Mesothelial cell of epicardium (in vitro differentiated cells): ENCODE measurements at places on chromosomes 12 and 14.

DNA sequence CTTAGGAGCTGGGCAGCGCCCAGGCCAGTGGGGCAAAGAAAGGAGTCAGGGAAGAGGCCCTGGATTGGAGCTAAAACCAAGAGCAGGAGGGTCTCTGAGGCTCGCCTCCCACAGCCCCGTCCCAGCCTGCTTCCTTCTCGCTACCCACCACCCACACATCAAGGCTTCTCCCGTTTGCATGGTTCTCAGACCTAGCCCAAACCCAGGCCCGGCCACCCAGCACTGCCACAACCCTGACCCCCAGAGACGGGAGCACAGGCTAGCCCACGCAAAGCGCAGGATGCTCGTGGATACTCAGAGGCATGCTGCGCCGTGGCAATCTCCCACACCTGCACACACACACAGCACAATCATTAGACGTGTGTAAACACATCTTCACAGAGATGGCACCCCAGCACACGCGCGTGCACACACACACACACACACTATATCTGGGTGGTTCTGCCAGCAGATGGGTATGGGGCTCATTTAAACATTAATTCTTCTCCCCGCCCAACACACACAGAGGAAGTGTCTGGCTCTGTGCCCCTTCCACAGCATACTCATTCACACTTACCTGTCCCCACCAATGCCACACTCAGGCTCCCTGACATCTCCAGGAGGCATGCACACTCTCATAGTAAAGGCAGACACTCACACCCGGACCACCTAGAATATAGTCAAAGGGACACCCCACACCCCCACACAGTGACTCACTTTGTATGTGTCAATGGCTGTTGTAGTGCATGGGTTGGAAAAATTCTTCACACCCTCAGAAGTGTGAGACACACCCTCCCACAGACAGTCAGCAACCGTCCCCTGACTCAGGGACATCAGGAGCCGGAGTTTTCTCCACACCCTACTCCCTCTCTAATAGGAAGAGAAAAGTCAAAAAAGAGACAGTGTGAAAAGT lies 1.1 kb downstream of the CARMIL3 start:
- DNase-seq: peak; percentile 19

DNA sequence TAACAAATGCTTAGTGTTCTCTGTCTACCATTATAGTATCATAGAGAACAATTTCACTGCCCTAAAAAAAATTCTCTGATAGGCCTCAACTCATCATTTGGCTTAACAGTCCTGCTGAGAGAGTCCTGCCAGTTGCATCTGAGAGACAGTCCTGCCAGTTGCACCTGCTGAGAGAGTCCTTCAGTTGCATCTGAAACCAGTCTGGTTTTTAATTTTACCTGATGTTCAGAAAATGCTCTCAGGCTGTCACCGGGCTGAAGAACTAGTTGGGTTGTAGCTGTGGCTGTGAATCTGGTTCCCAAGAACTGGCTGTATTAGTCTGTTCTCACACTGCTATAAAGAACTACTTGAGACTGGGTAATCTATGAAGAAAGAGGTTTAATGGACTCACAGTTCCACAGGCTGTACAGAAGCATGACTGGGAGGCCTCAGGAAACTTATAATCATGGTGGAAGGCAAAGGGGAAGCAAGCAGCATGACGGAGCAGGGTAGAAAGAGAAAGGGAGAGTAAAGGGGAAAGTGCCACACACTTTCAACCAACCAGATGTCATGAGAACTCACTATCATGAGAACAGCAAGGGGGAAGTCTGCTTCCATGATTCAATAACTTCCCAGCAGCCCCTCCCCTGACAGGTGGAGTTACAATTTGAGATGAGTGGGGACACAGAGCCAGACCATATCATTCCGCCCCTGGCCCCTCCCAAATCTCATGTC lies 51.6 kb downstream of the PRKCH start:
- DNase-seq: no peak

DNA sequence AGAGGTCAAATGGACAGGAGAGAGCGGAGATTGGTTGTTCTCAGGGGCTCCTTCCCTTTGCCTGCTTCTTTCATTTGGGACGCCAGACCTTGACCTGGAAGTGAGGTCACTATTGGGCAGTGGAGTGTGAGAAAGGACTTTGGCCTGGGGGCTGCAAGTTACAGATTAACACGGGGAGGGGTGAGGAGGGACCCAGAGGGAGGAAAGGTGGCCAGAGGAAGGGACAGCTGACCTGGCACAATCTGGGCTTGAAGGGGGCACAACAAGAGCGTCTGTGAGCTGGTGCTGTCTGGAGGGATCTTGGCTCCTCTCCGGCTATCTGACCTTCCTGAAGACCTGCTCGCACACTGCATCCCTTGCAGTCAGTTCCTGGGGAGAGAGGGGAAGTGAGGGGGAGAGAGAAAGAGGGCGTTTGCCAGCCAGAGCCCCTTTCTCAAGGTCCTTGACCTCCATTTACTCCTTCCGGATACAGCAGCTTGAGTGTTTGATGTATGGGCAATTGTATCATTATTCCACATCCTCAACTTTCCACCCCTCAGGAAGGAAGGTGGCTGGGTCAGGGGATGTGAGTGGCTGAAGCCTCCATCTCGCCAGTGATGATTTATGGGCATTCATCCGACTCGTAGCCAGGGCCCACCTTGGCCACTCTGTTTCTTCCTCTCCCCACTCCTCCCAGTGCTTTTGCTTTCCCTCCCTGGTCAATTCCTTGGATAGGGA lies 4.7 kb downstream of the RBP5 start:
- DNase-seq: no peak

GRCh38 chr12:12167847-12168246 lies 97.1 kb downstream of the BCL2L14 start:
- no peak for DNase-seq

GRCh38 chr14:20413744-20414082 lies 412 bp upstream of the TEP1 start:
- no peak for DNase-seq

DNA sequence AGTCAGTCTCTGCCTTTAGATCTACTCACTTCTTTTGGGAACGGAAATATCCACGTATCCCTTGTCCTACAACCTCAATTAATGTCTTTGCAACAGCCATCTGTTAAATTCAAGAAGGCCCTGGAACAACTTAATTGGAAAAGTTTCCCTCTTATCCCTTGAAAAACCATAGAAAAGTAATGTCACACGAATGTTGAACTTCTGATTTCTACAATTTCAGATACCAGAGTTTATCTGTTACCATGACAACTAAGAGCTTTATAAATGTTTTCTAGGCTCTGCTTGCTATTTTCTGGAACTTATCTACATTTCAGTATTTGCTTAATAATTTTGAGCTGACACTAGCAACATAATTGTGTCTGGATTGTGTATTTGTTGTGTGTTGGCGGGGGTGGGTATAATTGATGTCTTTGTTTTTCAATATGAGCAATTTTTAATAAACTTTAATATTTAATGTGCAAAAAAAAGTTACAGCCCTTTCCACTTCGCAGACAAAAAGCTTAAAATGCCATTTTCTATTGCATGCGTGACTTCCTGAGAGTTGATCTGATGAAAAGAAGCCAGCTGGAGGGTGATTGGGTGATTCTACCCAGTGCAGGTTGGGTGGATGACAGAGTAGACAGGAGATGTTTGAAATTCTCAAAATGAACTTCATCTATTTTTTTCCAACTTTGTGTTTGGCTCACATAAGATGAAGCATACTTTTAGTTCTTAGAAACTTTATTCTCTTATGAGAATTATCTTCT lies 11.8 kb upstream of the EDDM3A start:
- no peak for DNase-seq

- no peak for DNase-seq
Observed at GRCh38 chr12:1793426-1794210, 26.7 kb upstream of the LRTM2 start.

GRCh38 chr12:131323879-131324278 lies 370.2 kb downstream of the ADGRD1 start:
- DNase-seq: no peak

DNA sequence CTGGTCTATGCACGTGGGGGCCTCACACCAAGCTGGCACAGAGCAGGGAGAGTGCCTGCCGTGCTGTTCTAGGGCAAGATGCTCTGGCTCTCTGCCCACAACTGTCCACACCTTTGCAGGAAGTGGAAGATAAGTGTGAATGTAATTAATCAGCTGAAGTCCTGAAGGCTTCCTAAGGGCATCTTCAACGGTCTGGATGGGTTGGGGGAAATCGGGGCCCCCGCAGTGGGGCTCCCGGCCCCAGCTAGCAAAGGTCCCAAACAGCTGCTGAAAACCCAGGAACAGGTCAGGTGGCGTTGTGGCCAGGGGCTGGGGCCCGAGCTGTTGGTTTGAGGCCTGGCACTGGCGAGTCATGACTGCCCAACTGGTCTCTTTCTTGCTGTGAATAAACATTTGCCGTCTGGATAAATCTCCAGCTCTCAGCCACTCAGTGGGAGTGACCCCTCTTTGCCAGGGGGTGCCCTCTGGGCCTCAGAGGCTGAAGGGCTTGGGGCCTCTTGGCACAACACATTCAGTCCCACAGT lies 6.7 kb upstream of the SLC25A29 start:
- DNase-seq: no peak

- no peak for DNase-seq
Observed at GRCh38 chr12:89968151-89968700, 259.6 kb upstream of the ATP2B1 start.

DNA sequence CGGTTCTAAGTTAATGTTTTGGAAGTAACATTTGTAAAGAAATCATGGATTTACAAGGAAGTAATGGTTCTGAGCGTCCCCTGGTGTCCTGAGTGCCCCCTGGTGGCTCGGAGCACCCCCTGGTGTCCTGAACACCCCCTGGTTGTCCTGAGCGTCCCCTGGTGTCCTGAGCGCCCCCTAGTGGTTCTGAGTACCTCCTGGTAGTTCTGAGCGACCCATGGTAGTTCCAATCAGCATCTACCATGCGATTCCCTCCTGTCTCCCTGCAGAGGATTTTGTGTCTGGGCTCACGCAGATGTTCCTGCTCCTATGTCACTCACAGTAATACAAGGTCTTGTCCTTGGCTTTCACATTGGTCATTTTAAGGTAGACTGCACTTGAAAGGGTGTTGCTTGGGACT lies 1352.9 kb downstream of the TMEM121 start:
- no peak for DNase-seq

GRCh38 chr14:72024043-72024407 lies 91.8 kb downstream of the RGS6 start:
- DNase-seq: no peak

DNA sequence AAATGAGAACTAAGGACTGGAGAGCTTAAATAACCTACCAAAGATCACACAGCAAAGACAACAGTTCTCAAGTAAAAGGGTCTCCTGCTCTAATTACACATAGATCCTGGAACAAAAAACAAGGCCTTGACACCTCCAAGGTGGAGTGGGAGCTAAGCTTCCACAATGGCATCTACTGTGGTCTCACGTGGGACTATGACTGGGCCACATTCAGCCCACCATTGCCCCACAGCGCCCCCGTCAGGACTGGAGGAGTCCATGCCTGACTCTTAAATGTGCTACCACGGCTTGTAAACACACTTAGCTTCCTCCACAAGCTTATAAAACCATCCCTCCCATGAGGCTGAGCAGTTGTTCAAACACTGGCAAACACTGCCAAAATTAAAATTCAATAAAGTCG lies 88.5 kb downstream of the GCH1 start:
- DNase-seq: no peak

DNA sequence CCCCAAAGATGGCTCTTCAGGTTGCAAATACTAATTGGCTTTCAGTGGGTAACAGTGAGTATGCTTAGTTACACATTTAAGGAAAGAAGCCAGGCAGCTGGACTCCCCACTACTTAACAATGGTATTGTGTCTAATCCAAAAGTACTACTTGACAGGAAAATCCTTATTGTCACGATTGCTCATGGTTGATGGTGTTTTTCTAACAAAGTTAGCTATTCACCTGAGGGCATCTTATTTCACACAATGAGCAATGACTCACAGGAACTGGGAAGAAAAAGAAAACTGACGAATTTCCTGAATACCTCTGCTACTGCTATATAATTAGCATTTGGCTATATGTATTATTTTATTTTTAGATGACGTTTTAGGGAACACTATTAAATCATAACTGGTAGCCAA lies 33.4 kb upstream of the ALG10 start:
- no peak for DNase-seq

DNA sequence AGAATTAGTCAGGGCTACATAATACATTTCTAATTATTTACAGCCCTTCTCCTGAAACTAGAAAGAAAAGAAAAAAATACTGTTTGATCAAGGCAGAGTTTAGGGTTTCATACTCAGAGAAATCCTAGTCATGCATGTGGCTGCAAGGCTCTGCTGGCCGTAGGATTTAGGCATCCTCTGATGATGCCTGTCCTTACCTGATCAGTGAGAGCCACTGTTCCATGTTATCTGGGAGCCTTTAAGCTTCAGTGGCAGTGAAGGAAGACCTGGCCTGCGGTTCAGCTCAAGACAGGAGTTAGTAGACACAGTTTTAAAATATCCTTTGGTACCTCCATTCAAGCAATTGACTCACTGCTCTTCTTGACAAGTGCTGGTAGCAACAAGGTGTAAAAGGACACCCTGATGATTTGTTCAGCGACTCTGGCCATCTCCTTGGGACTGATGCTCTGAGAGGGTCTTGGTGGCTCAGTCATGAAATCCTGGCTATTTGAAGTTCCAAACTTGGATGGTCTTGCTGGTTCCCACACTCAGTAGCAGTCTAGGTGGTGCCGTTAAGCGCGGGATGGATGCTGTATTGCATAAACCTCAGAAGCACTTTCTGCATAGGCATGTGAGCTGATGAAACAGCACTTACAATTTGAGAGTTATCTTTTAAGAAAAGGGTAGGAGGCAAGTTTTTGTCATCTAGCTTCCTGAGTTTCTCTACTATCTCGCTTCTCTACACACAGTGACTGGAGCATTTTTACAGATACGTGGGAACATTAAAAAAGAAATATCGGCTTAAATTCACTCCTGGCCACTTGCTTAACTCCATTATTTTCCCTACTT lies 162.0 kb downstream of the SAMD4A start:
- no peak for DNase-seq

- DNase-seq: no peak
Observed at GRCh38 chr14:61761557-61761956, 663 bp upstream of the SNAPC1 start.

DNA sequence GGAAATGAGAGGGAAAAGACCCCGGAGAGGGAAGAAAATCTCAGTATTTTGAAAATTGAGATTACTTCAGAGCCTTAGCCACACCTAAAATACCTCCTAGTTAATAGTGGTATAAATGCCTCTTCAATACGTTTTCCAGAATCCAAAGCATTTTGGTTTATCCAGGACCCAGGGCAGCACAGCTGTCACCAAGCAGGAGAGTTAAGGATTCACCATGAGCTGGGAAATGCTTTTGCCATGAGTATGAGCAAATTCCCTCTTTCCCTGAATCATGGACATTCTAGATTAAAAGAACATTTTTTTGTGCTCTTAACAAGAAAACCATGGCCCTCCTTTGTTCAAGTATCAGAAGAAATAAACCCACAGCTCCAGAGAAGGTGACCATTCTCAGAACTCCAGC lies 21.8 kb upstream of the RTRAF start:
- DNase-seq: no peak

DNA sequence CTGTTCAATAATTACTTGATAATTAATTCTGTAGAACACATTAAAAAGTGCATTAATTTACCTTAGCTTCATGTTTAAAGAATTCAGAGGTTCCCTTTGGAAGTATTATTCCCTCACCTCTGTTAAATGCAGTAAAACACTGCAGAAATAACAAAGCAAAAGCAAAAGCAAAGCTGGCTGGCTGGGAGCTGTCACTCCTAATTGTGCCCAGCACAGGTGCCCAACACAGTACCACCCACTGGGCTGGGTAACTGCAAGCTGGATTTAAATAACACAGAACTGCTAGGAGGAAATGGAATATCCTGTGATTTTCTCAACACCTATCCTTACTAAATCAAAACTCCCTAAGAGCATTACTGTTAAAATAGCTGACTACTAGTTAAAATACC lies 72.6 kb downstream of the SLC2A13 start:
- no peak for DNase-seq

- no peak for DNase-seq
Observed at GRCh38 chr12:25557830-25558436, 4.8 kb upstream of the LMNTD1 start.
